ENCODE measurements at places on chromosomes 5 and 9.

GRCh38 chr5:1212881-1213280 is 11.5 kb downstream of the SLC6A19 start:
- DNase-seq = no peak

DNA sequence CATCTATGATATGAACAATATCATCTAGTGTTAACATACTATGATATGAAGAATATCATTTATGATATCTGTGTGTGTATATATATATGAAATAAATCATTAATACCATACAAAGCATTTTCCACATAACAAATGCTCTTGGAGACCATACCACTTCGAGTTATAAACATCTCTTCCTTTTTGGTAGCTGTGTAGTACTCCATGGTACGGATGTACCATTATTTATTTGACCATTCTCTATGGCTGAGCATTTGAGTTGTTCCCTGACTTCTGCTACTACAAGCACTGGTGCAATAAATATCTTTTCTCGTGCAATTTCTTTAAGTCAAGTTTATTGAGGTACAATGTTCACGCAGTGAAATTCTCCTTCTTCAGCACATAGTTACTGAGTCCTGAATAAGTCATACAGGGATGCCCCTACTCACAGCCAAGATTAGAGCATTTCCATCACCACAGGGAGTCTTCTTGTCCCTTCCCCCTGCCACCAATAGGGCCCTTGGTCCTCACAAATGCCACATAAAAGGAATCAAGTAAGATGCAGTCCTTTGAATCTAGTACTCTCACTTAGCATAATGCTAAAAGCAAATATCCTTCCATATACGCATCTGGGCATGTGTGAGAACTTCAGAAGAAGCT is 75.2 kb upstream of the SLC25A48 start:
- DNase-seq = no peak

GRCh38 chr5:174306345-174307030 is 261.0 kb downstream of the NSG2 start:
- DNase-seq = no peak

GRCh38 chr5:149731332-149731616 is 1.2 kb downstream of the PPARGC1B start:
- no peak for DNase-seq

- peak; percentile 20 for DNase-seq
Measured at GRCh38 chr5:111735583-111736270, 21.3 kb downstream of the NREP start.

- DNase-seq = no peak
Measured at GRCh38 chr5:104942735-104943134, 1380.1 kb upstream of the NUDT12 start.

- no peak for DNase-seq
Measured at GRCh38 chr5:148933903-148934432, 107.6 kb downstream of the ADRB2 start.

- DNase-seq = no peak
Measured at GRCh38 chr5:174827558-174827957, 103.2 kb downstream of the MSX2 start.

- DNase-seq = no peak
Measured at GRCh38 chr5:168348084-168348414, 56.6 kb downstream of the WWC1 start.

DNA sequence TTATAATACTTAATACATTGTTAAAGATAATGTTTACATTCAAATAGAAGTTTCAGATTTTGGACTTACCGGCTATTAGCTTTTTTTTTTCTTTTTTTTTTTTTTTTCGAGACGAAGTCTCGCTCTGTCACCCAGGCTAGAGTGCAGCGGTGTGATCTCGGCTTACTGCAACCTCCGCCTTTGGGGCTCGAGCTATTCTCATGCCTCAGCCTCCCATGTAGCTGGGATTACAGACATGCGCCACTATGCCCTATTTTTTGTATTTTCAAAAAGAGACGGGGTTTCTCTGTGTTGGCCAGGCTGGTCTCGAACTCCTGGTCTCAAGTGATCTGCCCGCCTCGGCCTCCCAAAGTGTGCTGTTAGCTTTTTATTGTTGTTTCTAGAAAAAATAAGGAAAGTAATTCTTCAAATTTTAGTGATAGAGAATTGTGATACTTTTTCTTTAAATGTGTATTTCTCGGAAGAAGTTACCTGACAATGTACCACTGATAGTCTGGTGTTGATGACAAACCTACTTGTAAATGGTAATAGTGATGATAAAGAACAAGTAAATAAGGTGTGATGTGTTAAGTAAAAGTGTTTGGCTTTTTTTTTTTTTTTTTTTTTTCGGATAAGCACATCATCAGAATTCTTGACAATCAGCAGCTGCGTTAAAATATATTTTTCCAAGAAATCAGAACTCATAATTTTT is 2.7 kb downstream of the CDC42SE2 start:
- DNase-seq = no peak

DNA sequence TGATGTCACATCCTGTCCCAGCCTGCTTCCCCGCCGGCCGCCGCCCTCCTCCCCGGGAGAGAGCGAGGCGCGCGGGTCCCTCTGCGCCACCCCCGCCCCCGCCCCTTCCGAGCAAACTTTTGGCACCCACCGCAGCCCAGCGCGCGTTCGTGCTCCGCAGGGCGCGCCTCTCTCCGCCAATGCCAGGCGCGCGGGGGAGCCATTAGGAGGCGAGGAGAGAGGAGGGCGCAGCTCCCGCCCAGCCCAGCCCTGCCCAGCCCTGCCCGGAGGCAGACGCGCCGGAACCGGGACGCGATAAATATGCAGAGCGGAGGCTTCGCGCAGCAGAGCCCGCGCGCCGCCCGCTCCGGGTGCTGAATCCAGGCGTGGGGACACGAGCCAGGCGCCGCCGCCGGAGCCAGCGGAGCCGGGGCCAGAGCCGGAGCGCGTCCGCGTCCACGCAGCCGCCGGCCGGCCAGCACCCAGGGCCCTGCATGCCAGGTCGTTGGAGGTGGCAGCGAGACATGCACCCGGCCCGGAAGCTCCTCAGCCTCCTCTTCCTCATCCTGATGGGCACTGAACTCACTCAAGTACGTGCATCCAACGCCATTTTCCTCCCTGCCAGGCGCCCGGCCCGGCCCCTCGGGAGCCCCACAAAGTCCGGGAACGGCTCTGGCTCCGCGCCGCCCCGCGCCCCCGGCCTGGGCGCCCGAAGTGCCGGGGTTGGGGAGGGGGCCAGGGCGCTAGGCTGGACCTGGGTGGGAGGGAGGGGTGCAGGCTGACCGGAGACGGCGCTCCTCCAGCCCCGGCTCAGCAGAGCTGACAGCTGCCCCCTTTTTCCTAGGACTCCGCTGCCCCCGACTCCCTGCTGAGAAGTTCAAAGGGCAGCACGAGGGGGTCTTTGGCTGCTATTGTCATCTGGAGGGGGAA is 12.0 kb upstream of the OLFM1 start:
- DNase-seq = no peak

GRCh38 chr5:79973511-79973910 is 17.6 kb downstream of the MTX3 start:
- DNase-seq = no peak

DNA sequence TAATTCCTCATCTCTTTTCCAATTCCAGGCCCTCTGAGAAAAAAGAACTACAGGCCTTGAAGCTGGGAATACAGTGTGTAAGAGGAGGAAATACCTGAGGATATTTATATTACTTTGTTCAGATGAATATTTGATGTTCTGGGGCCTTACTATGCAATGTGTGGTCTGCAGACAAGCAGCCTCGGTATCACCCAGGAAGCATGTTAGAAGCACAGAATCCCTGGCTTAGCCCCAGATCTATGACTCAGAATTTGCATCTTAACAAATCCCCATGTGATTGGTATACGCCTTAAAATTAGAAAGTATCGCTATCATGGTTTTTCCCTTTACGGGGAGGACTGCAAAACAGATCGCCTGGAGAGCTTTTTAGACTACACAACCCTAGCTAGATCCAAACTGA is 121.0 kb downstream of the JAKMIP2 start:
- no peak for DNase-seq

GRCh38 chr5:43104057-43104456 is 16.7 kb upstream of the ZNF131 start:
- no peak for DNase-seq

- DNase-seq = no peak
Measured at GRCh38 chr5:75668445-75668844, 48.8 kb downstream of the POC5 start.

- DNase-seq = peak; percentile 14
Measured at GRCh38 chr5:119578937-119579336, 50.4 kb upstream of the FAM170A start.

- DNase-seq = no peak
Measured at GRCh38 chr5:43412156-43412555, at the start of gene CCL28. Gene CCL28 (minus strand): TSS chr5:43412391. CDS start chr5:43412316, 75 bp downstream.

DNA sequence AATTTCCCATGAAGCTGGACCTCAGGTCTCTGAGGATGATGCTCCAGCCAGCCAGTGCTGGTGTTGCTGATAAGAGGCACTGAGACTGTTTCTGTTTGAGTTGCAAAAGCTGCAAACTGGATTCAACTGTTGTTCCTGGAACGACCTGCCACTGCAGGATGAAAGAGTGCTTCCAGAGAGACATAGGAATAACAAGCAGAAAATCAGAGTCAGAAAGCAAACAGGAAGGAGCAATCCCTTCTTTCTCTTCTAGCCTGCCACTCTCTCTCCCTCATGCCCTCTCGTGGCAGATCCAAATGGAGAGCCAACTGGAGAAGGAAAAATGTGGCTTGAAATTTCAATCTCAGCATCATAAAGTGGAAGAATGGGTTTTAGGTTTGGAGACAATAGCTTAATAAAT is 110.4 kb downstream of the STARD4 start:
- DNase-seq = no peak

- no peak for DNase-seq
Measured at GRCh38 chr9:89613912-89614892, 9.4 kb downstream of the GADD45G start.

GRCh38 chr9:105067895-105068580 is 140.1 kb upstream of the ABCA1 start:
- no peak for DNase-seq

DNA sequence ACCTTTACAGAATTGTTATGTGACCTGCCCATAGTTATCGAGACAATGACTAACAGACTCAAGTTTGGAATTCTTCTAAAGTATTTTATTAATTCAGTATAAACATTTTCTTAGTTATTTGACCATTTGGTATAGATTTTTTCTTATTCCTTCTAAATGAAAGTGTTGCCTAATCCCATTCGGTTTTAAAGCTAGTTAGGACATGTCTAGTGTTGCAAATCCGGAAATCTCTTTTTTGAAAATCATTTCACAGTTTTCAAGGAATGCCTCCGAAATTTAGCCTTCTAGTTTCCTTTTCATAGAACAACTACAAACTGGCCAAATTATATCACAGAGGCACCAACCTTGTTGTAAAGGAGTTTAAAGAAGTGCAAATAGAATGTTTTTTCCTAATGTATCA is 171.8 kb downstream of the XRCC4 start:
- DNase-seq = no peak

- no peak for DNase-seq
Measured at GRCh38 chr9:130333712-130334062, 68.1 kb downstream of the HMCN2 start.

- no peak for DNase-seq
Measured at GRCh38 chr5:76606701-76607100, 16.5 kb downstream of the F2RL2 start.

- no peak for DNase-seq
Measured at GRCh38 chr5:119264186-119264585, 91.6 kb upstream of the TNFAIP8 start.

GRCh38 chr5:122076669-122077365 is 1.2 kb downstream of the LOX start:
- DNase-seq = peak; percentile 73

- DNase-seq = no peak
Measured at GRCh38 chr5:136427426-136427825, 62.1 kb upstream of the TRPC7 start.

DNA sequence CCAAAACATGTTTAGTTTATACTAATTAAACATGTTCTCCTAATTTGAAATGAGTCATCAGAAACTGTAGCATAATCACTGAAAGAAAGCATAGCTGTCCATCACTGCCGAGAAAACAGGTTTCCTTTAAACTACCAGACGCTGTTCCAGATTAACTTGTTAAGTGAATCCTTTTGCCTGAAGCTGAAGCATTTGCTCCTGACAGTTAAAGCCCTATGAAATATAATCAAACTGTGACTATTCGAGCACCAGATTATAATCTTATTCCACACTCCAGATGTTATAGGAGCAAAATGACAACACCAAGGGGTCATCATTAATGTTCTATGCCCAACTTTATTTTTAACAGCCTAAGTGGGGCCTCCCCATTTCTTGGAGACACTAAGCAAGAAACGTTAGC is 86.0 kb upstream of the CTSL start:
- DNase-seq = no peak

- no peak for DNase-seq
Measured at GRCh38 chr5:96391921-96392320, 41.1 kb downstream of the PCSK1 start.
